ENCODE measurements at places on chromosomes 2 and 18. TPM values are rescaled to one million over a fixed set of nuclear protein-coding genes. Genes with fewer than 3 reads are reported as not detected.

GRCh38 chr2:215758691-215759090 is 254.7 kb downstream of the MREG start:
- no peak for DNase-seq

- no peak for DNase-seq
Measured at GRCh38 chr2:156191527-156191926, 141.0 kb downstream of the NR4A2 start.

The CPLX4 gene
- not detected for total RNA-seq

The NEU2 gene
- total RNA-seq = not detected

DNA sequence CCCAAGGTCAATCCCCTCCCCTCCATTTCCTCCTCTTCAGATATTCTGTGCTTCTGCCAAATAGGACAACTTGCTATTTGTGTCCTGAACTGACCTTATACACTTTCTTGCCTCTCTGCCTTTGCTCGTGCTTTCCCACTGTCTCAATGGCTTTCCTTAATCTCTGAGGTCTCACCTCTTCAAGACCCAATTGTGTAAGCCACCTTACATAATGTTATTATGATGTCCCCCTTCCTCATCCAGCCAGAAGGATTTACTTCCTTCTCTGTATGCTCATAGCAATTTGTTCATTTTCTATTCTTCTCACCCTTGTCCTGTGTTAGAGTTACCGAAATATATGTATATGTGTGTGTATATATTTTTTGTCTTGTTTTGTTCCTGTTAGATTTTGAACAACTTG is 26.9 kb upstream of the DARS1 start:
- DNase-seq = no peak

DNA sequence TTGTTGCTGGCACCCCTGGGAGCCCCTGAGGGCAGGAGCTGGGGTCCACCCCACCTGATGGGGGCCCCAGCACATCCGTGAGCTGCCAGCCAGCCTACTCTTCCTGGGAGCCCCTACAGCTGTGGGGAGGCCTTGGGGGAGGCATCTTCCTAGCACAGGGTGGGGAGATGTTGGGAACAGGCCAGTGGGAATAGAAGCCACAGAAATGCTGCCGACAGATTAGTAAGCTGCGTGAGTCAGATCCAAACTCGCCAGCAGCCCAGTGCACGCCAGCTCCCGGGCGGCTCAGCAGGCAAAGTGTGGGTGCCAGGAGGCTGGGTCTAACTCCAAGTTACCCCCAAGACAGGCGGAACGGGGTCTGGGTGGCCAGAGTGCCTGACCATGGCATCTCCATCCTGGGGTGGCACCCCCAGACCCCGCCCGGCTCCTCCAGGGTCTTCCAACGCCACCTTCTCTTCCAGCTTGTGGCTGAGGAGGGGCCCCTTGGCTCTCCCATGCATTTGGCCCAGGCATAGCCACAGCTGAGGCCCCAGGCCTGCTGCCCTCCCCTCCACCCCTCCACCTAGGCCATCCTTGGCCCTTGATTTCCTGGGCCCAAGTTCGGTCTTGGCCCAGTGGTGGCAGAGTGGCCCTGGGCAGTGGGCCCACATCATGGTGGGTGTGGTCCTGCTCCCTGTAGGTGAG is 15.3 kb downstream of the CROCC2 start:
- DNase-seq = peak; percentile 50

The GCKR gene
- total RNA-seq = 1.9 TPM

GRCh38 chr2:26860211-26860850 is 12.4 kb downstream of the DPYSL5 start:
- DNase-seq = no peak

DNA sequence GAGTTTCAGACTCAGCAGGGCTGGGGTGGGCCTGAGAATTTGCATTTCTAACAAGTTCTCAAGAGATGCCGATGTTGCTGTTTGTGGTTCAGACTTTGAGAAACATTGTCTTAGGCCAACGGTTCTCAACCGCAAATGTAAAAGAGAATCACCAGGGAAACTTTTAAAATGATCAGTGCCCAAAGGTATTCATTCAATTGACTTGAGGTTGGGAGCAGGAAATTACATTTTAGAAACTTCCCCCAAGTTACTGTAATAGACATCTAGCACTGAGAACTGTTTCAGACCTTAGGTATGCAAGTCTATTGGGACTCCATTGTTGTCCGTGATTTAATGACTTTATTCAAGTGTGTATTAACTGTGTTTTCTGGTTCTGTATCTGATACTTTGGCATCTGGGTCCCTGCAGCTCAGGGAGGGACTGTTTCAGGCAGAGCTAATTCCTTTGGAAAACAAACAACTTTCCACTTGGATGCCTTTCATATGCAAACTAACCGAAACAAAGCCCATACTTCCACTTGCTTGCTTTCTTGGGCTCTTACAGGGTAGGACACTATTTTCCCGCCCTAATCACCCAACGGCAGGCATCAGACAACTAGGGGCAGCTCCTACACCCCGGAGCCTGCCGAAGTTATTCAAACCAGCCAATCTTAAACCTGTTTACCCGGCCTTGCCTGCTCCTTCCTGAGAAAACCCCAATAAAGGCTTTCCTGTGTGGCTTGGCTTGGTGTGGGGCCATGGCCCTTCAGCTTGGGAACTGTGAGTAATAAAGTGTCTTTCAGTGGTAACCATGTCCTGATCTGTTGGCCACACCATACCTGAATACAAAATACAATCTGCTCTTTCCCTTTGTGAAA is 97.6 kb downstream of the POLE4 start:
- no peak for DNase-seq

DNA sequence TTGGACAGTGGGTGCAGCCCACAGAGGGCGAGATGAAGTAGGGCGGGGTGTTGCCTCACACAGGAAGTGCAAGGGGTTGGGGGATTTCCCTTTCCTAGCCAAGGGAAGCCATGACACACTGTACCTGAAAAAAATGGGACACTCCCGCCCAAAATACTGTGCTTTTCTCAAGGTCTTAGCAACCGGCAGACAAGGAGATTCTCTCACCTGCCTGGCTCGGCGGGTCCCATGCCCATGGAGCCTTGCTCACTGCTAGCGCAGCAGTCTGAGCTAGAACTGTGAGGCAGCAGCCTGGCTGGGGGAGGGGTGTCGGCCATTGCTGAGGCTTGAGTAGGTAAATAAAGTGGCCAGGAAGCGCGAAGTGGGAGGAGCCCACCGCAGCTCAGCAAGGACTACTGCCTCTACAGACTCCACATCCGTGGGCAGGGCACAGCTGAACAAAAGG is 244.7 kb downstream of the NBAS start:
- no peak for DNase-seq

- DNase-seq = no peak
Measured at GRCh38 chr2:197452754-197453122, 614 bp upstream of the COQ10B start.

GRCh38 chr2:67922080-67922785 is 140.6 kb downstream of the C1D start:
- no peak for DNase-seq
